ENCODE measurements at places on chromosomes 1 and 21.

- no peak for DNase-seq
Measured at GRCh38 chr21:29499734-29500343, 201.1 kb downstream of the BACH1 start.

DNA sequence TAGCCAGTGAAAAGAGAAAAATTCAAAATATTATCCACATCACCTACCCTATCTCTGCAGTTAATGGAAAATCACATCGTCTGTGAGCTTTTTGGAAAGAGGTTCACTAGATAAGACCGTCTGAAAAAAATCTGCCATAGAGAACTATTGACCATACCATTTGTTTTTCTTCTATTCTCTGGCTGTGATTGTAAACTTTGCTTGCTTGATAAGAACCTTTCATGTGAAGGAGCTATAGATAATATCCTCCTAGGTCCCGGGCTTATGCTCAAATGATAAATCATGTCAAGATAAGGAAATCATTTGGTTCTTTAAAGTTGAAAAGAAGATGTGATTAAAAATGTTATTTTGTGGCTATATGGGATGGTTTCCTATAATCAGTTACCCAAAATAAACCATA is 369.9 kb downstream of the SIPA1L2 start:
- no peak for DNase-seq

DNA sequence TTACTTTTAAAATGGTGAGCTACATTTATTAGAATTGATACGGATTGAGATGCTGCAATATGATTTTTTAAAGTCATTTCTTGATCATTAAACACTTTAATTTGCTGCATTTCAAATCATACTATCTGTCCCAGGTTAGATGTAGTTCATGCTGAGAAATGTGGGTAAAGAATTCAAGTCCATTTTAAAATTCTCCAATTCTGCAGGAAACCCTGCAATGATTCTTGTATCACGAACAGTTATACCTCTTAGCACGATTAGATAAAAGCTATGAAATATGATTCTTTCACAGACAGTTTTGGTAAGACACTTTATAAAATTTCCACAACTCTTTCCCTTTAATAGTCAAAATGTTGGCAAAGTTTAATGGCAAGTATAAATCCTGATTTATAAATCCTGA is 693.4 kb downstream of the ADGRL2 start:
- DNase-seq = no peak

GRCh38 chr21:36647279-36648093 is 51.4 kb upstream of the SIM2 start:
- no peak for DNase-seq

All from GM10248 (cell line).